Activated CD4-positive, alpha-beta T cell treated with anti-CD3 and anti-CD28 coated beads, Interleukin-2, amount 10 ng/mL, durations not matched to agents 7 days and 5 days (primary cell): ENCODE measurements at places on chromosomes 7 and 10.

DNA sequence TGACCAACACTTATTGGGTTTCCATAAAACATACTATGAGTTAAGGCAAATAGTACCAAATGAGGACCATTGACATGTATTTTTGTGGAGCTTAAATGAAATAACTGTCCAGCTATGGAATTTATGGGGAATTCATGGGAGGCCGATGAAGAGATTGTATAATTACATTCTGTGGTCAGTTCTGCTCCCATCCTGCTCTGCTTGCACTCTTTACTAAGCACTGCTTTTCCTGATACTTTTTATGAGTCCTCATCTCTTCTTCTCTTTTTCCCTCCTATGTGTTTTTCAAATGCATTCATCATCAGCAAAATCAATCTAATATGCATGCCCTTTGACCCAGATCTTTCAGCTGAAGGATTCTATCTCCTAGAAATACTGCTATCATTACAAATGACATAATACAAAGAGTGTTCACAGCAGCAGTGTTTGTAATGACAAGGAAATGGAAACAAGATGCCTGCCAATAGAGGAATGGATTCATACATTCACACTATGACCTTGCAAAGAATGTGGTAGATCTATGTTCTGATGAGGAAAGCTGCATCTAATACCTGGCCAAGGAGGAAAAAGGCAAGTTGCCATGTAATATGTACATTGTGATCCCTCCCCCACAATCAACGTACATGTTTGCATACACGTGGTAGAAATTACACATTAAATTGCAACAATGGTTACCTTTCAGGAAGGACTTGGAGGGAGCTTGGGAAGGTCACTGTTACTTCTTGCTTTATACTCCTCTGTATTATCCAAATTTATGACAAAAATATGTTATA, 73.9 kb downstream of the PCGF5 start:
- no peak for DNase-seq

GRCh38 chr10:74750848-74751274, 75.5 kb upstream of the KAT6B start:
- no peak for DNase-seq

GRCh38 chr7:2979951-2980350, 63.7 kb downstream of the CARD11 start:
- DNase-seq, result no peak

DNA sequence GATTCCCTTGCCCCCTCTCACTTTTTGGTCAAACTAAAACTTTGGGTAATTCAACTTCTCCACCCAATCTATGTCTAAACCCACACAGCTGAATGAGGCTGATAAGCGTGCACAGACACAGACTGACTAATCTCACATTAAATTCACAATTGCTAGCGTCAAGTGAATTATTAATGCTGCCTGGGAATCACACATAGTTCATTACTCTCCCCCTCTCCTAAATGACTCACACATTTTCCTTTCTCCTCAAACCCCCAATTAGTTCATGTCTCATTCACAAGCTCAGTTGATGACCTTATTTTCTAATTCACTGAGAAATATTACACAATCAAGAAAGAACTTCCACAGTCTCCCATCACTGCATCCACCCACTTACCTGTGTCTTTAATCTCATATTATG, 14.5 kb downstream of the KLF14 start:
- no peak for DNase-seq

DNA sequence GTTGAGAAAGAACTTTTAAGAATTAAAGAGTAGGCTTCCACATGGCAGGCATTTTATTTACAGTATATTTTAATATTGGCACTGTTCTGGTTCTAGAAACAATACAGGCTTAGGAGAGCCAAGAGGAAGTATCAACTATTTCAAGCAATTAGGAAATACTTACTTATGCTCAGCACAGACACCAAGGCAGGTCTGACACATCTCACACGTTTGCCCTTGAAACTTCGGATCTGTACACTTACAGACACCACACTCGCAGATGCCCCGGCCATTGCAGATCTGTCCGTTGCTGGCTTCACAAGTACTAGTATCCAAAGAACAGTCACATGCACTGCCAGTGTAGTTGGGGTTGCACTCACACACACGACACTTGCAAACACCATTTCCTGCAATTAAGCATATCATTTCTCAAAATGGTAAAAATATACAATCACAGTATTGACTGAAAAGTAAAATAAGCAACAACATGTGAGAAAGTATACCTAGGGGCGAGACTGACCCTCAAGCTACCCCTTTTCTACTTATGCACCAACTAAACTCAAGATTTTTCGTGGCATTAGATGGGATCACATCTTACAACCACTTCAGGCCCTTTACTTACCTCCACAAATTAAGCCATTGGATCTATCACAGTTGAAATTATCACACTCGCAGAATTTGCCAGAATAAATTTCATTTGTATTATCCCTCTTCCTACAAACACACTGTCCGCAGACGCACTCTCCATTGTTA, 46.6 kb downstream of the ITGB1 start:
- DNase-seq, result no peak

- no peak for DNase-seq
These were observed 2.2 kb downstream of the FASTK start for GRCh38 chr7:151078233-151079040.
